CD8-positive, alpha-beta T cell (primary cell): ENCODE measurements at places on chromosomes 5 and 9.

DNA sequence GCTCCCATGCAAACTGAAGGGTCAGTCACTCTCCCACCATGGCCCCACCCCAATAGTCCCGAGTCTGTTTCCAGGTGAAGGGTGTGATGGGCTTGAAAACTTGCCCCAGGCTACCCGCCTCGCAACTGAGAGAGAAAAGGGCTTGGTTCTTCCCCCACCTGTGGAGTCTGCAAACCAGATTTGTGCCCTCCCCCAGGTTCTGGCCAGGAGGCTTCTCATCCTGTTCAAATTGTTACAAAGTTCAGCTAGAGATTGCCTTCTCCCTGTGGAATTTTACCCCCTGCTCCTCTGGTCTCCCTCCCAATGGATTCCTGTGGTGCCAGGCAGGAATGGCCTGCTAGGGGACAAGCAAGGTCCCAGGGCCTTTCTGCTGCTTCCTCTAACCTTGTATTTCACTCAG is 93.1 kb upstream of the ACO1 start:
- no peak for DNase-seq

- no peak for DNase-seq
Observed at GRCh38 chr9:18857769-18858168, 175.2 kb downstream of the SAXO1 start.

DNA sequence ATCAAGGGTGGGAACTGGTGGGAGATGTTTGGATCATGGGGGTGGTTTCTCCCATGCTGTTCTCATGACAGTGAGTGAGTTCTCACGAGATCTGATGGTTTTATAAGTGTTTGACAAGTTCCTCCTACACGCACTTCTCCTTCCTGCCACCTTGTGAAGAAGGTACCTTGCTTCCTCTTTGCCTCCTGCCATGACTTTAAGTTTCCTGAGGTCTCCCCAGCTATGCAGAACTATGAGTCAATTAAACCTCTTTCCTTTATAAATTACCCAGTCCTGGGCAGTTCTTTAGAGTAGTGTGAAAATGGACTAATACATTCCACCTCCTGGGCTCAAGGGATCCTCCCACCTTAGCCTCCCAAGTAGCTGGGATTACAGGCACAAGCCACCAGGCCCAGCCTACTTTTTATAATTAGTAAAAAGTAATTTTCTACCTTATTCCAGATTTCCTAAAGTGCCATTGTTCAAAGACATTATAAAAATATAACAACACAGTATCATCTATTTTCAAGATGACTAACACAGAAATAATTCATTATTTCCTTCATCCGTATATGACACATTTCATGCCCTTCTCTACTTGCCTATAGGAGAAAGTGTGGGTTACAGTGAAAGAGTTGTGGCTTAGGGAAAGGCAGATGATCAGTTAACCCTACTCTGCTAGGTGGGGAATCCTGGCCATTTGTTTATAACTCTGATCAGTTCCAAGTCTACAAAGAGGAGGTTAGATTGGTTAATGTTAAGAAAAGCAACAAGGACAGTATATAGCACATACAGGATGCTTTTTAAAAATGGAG is 99.9 kb downstream of the TTC39B start:
- no peak for DNase-seq

DNA sequence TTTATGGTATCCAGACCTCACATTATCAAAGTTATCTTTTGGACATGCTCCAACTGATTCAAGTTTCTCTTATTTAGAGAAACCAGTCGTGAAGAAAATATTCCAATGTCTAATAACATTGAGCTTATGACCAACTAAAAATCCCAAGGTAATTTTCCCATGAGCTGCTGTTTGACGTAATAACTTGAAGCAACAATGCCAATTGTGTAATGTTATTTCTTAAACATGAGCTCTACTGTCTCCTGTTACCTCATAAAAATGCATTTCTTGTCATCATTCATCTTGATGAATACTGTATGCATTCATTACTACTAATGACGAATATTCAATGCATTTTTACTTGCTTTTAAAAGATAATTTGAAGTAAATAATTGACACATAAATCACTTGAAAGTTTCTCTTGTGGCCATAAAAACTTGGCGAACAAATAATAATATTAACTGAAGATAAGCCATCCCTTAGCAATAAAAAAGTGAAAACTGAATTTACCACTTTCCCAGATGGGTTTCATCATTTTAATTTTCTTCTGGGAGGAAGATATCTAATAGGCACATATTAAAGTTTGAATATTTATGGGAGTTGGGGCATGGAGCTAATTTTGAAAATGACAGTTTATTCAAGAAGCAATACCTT is 424 bp upstream of the MARCOL start:
- DNase-seq = no peak

- DNase-seq = no peak
Observed at GRCh38 chr5:53368516-53368915, 111.9 kb upstream of the FST start.

- no peak for DNase-seq
Observed at GRCh38 chr5:155094455-155094854, 80.9 kb downstream of the KIF4B start.

GRCh38 chr9:109797006-109797405 is 17.0 kb downstream of the PALM2AKAP2 start:
- no peak for DNase-seq

DNA sequence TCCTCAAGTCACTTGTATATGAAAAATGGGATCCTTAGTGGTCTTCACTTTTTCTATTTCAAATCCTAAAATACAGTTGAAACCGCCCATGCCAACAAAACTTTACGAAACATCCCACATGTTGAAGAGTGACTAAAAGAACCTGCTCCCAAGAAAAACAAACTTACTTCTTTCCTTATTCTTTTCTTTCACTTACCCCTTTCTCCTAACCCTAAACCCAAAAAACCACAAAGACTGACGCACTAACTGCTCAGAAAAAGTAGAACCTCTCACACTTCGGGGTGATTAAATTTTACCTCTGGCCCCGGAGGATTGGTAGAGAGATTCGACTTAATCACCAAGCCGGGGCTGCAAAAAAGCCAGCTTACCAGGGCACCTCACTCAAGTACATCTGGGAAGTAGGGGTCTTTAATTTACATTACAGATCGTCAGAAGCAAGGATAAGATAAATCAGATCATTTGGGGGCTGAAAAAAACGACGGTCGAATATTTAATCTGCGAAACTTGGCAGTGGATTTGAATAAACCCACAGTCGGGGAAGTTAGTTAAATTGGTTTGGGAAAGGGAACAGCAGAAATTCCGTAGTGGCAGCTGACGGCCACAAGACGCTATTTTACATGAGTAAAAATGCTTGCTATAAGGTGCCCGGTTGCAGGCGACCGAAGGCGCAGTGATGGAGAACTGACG is 1.3 kb downstream of the CDO1 start:
- no peak for DNase-seq

DNA sequence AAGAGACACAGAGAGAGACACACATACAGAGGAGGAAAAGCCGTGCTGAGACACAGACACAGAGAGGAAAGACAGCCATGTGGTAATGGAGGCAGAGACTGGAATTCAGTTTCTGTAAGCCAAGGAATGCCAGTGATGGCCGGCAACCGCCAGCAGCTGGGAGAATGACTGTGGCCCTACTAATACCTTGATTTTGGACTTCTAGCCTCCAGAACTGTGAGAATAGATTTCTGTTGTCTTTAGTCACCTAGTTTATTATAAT is 90.2 kb downstream of the TARS1 start:
- no peak for DNase-seq

- no peak for DNase-seq
Observed at GRCh38 chr5:102765350-102765749, 10.2 kb downstream of the PAM start.

DNA sequence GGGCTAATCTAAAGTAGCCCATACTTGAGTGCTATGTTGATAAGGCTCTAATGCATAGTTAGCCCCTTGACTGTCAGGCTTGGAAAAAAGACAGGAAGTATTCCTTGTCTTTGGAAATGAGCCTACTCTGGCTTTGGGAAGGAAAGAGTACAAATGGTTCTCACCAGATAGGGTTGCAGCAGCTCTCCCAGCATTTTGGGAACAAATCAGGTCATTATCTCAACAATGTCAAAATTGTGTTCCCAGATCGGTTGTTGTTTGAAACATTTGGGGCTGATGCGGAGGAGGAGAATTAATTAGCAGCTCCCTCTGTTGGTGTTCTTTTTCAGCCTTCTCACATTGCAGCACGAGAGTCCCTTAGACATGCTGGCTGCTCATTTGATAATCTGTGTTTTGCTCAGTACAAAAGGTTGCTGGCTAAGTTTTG is 294.7 kb upstream of the DMRT1 start:
- DNase-seq = no peak

- DNase-seq = no peak
Observed at GRCh38 chr5:55517804-55518203, 17.0 kb downstream of the PLPP1 start.

DNA sequence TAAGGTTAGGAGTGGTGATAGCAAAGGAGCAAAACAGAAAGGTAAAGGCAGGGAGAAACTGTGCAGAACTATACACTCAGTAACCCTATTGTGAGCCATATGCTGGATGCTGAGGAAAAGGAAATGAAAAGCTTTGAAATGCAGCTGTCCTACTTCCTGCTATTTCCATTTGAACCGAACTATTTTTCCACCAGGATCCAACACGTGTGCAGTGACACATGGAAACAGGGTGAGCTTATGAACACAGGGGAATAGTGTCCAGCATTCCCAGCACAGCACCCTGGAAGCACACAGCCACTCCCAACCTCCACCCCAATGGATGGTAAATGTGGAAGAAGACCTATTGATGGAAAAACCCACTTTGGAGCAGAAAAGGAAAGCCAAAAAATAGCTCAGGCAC is 69.0 kb upstream of the SLC12A2 start:
- no peak for DNase-seq

DNA sequence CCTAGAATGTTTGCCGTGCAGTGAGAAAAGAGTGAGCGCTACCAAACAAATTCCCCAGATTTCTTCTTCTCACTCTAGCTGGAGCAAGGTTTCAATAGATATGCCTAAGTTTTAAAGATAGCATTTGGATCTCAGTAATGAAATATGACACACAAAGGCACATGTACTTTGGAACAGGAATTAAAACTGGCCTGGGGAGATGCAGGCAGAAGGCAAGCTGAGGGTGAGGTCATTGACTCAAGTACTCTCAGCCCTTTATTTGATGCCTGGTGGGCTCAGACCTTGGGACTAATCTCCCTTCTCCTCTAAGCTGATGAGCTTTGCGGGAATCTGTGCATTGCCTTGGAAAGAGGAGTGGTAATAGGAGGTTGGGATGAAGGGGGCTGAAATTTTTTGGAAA is 323.3 kb upstream of the SLC30A5 start:
- no peak for DNase-seq

DNA sequence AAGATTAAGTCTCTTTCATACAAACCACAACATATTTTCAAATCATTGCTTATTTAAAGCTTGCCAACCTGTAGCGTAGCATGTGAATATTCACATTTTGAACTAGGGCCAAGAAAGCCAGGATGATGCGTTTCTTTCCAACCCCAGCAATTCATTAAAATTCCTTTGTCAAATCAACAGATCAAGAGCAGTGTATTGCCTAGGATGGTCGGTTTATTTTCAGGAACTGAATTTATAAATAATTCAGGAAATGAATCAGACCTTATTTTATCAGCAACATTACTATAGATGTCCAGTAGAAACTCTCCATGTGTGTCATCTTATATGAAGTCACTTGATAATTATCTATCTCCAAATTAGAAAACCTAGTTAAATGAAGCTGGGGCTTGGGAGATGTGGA is 13.2 kb upstream of the AUH start:
- no peak for DNase-seq

GRCh38 chr9:81053298-81054025 is 635.9 kb downstream of the TLE1 start:
- no peak for DNase-seq

GRCh38 chr5:14035859-14036503 is 91.5 kb upstream of the DNAH5 start:
- no peak for DNase-seq

- DNase-seq = no peak
Observed at GRCh38 chr5:135173662-135174290, 139.7 kb upstream of the PITX1 start.

DNA sequence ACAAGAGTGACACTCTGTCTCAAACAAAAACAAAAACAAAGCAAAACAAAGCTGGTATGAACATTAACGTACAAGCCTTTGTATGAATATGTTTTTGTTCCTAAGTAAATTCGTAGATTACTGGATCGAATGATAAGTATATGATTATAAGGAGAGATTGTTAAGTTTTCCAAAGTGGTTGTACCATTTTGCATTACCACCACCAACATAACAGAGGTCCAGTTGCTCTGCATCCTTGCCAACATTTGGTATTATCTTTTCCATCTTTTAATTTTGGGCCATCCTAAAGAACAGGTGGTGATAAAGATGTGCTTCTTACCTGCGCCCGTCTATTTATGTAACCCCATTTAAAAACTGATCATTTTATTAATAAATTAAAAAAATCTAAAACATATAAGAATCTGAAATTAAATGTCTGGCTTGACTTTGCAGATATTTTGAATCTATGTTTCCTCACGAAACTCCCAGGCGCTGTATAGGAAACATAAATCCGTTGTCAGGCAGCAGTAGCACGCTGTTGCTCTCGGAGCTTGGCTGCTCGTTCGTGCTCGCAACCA is 593 bp upstream of the NAA35 start:
- no peak for DNase-seq

- DNase-seq = no peak
Observed at GRCh38 chr5:143352691-143353090, 50.8 kb downstream of the NR3C1 start.

- DNase-seq = no peak
Observed at GRCh38 chr5:126066836-126067235, 356.4 kb upstream of the GRAMD2B start.

- peak; percentile 85 for DNase-seq
Observed at GRCh38 chr5:132293992-132294727, at the start of gene SLC22A4. Gene SLC22A4 (plus strand): TSS chr5:132294394. CDS start chr5:132294617, 223 bp downstream.

DNA sequence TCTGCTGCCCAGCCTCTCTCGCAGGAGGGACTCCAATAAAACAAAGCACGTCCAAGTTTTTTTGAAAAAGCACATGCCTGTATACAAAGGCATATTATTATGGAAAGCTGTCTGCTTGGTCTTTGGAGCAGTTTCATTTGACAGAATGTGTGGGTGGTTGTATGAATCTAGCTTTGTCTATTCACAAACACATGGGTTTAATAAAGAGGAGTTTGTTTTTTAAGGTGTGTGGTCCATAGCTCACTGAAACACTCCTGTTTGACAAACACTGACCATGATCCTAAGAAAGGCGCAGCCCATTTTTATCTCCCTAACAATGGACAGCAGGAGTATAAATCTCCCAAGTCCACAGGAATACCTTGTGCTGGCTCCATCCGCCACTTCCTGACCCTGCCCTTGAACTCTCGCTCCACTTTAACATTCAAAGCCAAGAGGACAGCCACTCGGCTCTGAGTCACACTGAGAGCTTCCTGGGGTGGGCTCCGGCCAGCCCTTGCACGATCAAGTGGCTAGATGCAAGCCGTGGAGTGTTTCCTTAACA is 371.9 kb downstream of the EBF1 start:
- DNase-seq = no peak
